ENCODE measurements at places on chromosomes 12 and 14. TPM values are rescaled to one million over a fixed set of nuclear protein-coding genes. Genes with fewer than 3 reads are reported as not detected.

MMP19 gene
- 3.3 TPM for total RNA-seq

GALNT9 gene
- 4.8 TPM for total RNA-seq

HPD gene
- not detected for total RNA-seq

EIF2S3B gene
- 2.3 TPM for total RNA-seq

TCL1B gene
- not detected for total RNA-seq

SLC8A3 gene
- total RNA-seq, result 0.22 TPM

- no peak for DNase-seq
These were observed 1.6 kb downstream of the CRIP2 start for GRCh38 chr14:105476097-105476830.

DNA sequence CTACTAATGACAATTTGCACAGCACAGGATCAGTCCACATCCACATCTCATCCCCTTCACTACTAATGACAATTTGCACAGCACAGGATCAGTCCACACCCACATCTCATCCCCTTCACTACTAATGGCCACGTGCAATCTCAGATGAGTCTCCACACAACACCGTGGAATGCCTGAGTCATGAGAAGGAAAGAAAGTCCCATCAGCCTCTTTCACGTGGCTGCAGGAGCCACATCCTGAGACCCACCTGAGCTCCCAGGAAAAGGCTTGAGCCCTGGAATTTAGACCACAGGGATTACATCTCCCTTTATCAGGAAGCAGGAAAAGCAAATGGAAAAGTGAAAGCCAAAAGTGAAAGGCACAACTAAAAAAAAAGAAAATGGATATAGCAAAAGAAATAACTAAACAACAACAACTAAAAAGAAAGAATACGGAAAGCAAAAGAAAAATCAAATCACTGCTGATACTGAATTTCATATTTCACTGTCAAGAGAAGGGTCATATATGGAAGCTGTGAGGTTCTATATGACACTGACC is 1300.5 kb downstream of the TMEM121 start:
- no peak for DNase-seq

DNA sequence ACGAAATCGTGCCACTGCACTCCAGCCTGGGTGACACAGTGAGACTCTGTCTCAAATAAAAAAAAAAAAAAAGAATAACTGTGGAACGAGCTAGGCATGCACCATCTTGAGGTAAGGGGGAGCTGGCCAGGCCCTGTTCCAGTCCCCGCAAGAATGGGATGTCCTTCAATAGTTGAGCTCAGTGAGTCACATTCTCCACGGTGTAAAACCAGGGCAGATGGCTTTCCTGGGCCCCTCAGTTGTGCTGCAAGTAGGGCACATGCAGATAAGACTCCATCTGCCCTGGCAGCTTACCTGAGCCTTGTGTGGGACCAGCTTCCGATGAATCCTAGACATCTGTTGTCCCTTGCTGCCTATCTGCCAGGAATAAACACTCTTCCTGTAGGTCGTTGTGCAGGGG is 312.1 kb downstream of the VRK1 start:
- DNase-seq, result no peak

- no peak for DNase-seq
These were observed 1.4 kb upstream of the JAG2 start for GRCh38 chr14:105169776-105170655.

GRCh38 chr14:87229131-87229530 is 763.9 kb downstream of the GALC start:
- no peak for DNase-seq

- no peak for DNase-seq
These were observed 5.0 kb upstream of the LBHD2 start for GRCh38 chr14:103078860-103079587.

DNA sequence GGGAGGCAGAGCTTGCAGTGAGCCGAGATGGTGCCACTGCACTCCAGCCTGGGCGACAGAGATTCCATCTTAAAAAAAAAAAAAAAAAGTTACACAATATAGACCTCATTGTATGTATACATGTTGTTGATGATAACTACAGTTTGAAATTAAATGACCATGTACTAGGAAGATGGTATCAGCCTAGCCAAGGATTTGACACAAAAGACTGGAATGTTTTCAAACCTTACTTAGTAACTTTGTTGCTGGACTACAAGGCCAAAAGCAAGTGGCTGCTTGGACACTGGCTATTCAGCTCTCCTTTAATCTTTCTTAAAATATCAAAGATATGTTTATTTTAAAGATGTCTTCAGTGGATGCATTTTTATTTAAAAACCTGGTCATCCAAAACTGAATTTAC is 18.9 kb upstream of the NUDT4 start:
- no peak for DNase-seq

GRCh38 chr12:116164250-116165035 is 113.0 kb downstream of the MED13L start:
- no peak for DNase-seq
